ENCODE measurements at places on chromosomes 2 and 18.

DNA sequence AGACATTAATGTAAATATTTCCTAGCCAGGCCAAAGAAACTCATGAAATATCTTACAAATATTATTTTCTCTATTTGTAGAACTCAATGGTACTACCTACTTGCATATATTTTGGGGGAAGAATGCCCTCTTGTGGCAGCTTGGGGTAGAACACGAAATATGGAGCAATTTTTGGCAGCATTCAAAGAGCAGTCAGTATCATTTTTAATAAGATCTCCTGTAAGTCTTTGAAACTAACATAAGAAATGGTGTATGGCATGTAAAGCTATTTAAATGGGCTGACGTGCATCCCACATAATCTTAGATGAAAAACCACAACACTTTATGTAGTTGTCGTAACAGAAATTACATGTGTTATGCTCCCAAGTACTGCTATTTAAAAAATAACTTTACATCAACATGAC is 62.3 kb upstream of the CCDC195 start:
- H3K27ac ChIP-seq: no peak overlapping the region
- no peaks in the 10 kb centered on the region for H3K27me3 ChIP-seq
- no peaks in the 10 kb centered on the region for H3K4me1 ChIP-seq
- H3K36me3 ChIP-seq: peaks cover 13% of the 10 kb centered on the region
- peak; percentile 29 for DNase-seq

DNA sequence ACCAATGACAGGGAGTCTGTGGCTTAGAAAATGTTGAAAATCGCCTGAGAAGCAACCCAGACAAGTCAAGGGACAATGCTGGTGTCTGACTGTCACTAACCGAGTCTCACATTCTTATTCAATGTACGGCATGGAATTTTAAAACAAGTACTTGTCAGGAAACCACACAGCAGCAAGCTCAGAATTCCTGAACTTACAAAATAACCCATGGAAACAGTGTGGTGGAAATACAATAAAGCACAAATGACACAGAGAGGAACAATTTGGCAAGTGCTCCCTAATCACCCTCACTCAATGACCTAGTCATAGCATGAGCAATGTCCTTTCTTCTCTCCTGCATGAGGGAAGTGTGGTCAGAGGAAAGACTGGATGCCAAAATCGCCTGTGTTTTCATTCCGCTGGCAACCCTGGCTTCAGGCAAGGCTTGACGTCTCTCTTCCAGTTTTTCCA is 154.0 kb downstream of the SATB2 start:
- H3K27me3 ChIP-seq: no peaks in the 10 kb centered on the region
- H3K4me3 ChIP-seq: peak overlapping the region; percentile 17
- DNase-seq: peak; percentile 100
- peak overlapping the region; percentile 94 for H3K27ac ChIP-seq

DNA sequence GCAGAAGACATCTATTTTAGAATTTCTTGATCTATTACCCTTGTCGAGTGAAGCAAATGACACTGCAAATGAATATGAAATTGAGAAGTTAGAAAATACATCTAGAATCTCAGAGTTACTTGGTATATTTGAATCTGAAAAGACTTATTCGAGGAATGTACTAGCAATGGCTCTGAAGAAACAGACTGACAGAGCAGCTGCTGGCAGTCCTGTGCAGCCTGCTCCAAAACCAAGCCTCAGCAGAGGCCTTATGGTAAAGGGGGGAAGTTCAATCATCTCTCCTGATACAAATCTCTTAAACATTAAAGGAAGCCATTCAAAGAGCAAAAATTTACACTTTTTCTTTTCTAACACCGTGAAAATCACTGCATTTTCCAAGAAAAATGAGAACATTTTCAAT is 370.4 kb downstream of the XIRP2 start:
- H3K4me1 ChIP-seq: no peaks in the 10 kb centered on the region
- H3K27ac ChIP-seq: no peak overlapping the region
- H3K27me3 ChIP-seq: no peaks in the 10 kb centered on the region
- no peak overlapping the region for H3K4me3 ChIP-seq
- no peaks in the 10 kb centered on the region for H3K36me3 ChIP-seq
- DNase-seq: no peak

DNA sequence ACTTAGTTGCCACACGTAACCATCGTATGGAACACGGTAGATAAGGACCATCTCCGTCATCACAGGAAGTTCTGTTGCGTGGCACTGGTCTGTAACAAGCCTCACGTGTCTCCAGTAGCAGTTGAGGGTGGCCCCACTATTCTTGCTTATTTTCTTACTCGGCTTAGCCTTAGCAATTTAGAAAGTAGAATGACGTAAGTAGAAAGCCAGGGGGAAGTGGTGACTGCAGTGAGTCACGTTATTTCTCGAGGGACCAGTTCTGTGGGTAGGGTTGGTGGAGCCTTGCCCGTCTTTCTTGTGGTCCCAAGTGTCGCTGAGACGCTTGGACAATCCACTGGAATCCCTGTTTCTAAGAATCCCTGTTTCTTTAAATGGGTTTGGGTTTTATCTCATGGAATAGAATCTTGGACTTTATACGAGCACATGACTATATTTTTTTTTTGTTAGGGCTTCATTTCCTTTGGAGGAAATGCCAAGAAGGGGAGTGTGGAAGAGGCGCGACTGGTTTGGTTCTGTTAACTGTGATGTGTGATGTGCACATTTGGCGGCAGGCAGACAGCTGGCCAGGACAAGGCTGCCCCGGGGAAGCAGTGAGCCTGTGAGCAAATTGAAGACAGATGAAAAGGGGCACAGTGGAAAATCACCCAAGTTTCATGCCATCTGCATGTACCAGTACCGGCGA is 96.2 kb downstream of the CABLES1 start:
- H3K36me3 ChIP-seq: no peaks in the 10 kb centered on the region

DNA sequence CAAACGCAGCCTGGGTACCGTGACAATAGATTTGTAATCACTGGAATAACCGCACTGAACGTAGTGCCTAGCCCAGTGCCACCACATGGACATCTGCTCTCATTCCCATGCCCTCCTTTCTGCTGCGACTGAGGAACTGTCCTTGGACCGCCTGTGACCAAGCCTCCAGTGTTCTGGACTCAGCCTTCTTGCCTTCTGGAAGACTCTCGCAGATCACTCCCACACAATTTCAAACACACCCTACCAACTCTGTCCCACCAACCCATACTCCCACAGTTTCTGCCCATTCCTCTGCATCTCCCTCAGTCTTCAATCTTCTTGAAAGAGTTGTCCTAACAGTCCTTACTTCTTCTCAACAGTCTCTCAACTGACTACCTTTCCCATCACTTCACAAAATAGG is 2.1 kb downstream of the RNF149 start:
- H3K27me3 ChIP-seq: no peaks in the 10 kb centered on the region
- peak overlapping the region; percentile 75 for H3K4me3 ChIP-seq
- H3K27ac ChIP-seq: peak overlapping the region; percentile 68
- DNase-seq: no peak
- peaks cover 22% of the 10 kb centered on the region for H3K4me1 ChIP-seq

DNA sequence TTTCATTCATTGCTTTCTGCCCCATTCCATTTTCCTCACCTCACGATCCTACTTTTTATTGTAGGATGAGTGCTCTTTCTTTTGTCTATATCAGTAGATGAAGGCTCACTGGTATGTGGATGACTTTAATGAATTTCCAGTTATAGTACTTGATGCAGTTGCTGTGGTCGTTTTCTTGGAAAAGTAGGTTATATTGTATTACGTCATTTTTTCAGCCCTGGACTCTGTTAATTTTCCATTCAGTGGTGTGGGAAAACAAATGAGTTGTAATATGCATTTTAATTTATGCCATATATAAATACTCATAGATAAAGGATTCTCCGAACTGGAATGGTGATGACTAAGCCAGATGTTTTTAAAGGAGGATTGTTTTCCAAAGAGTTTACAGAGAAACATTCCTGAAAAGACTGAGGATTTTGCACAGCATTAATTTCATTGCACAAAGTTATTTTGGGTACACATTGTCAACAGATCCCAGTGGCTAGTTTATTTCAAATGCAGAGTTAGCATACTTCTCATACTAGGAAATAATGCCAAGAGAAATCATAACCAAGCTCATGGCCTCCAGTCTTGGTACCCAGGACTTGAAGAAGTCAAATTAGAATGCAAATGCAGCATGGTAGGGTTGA is 189.7 kb downstream of the PAX3 start:
- no peak overlapping the region for H3K27ac ChIP-seq
- no peaks in the 10 kb centered on the region for H3K36me3 ChIP-seq
- H3K4me3 ChIP-seq: no peak overlapping the region
- no peaks in the 10 kb centered on the region for H3K4me1 ChIP-seq

GRCh38 chr2:173299764-173300163 is 54.9 kb upstream of the CDCA7 start:
- H3K27me3 ChIP-seq: no peaks in the 10 kb centered on the region
- no peak overlapping the region for H3K4me3 ChIP-seq
- DNase-seq: no peak
- H3K27ac ChIP-seq: no peak overlapping the region
- H3K36me3 ChIP-seq: no peaks in the 10 kb centered on the region

DNA sequence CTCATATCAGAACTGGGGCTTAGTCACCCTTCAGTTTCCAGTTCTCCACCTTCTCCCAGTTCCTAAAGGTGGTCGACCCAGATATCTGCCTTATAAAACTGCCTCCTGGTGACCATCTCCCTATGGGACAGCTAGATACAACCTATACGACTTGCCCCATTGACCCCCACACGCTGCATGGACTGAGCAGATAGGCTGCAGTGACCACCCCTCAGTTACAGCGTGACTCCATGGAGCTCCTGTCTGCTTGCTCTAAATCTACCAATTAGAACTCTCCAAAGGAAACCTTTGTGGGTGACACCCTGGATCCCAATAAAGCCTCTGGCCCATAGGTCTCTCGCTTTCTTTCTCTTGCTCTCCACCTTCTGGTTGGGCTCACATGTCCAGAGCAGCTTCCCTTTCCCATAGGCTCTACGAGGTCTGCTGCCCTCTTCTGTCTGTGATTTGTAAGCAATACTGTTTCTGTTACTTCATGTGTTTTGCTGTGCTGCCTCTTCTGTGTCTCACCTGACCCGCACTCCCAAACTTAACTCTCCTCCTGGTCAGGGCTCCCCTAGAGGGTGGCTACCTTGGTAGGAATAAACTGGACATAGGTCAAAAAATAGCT is 971.3 kb upstream of the FAM98A start:
- no peaks in the 10 kb centered on the region for H3K27me3 ChIP-seq
- H3K4me3 ChIP-seq: no peak overlapping the region
- H3K27ac ChIP-seq: no peak overlapping the region
- H3K36me3 ChIP-seq: no peaks in the 10 kb centered on the region

GRCh38 chr2:119741868-119742267 is 17.9 kb upstream of the PTPN4 start:
- peaks cover 6% of the 10 kb centered on the region for H3K27me3 ChIP-seq
- no peaks in the 10 kb centered on the region for H3K36me3 ChIP-seq
- no peak overlapping the region for H3K27ac ChIP-seq
- peaks cover 3% of the 10 kb centered on the region for H3K4me1 ChIP-seq
- no peak overlapping the region for H3K4me3 ChIP-seq
- DNase-seq: no peak

GRCh38 chr2:223688094-223688835 is 86.1 kb upstream of the SCG2 start:
- no peak overlapping the region for H3K4me3 ChIP-seq
- no peaks in the 10 kb centered on the region for H3K4me1 ChIP-seq
- DNase-seq: no peak
- H3K36me3 ChIP-seq: no peaks in the 10 kb centered on the region
- H3K27me3 ChIP-seq: no peaks in the 10 kb centered on the region
- H3K27ac ChIP-seq: no peak overlapping the region

- H3K4me1 ChIP-seq: no peaks in the 10 kb centered on the region
- peaks cover 2% of the 10 kb centered on the region for H3K36me3 ChIP-seq
- no peak overlapping the region for H3K4me3 ChIP-seq
Measured at GRCh38 chr2:39068299-39069135, 52.3 kb downstream of the SOS1 start.

DNA sequence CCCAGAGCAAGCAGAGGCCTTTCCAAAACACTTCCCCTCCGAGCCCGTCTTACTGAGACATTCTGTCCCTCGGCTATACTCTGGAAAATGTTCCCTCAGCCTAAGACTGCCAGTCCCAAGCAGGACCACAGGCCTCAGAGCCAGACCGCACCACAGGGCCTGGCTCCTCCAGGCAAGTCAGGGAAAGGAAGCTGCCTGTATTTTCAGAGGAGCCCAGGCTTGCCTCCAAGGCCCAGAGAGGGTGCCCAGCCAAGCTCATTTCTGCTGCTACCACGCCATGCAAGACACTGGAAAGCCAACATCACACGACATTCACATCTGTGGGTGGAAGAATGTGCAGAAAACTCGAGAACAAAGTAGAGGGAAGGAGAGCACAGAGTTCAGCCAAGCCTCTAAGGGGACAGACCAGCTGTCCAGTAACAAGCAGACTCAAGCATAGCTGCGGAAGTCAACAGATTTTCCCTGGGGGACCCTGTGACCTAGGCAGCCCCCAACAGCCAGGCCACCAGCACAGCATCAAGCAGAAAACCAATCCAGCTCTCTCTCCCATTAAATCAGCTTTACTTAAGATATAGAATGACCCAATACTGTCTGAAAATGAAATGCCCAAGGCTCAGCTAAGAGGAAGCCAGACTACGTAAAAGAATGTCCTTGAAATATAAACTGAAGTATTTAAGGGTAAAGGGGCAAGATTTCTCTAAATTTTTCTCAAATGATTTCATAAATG is 123.9 kb downstream of the ZFP36L2 start:
- peaks cover 11% of the 10 kb centered on the region for H3K4me1 ChIP-seq
- no peaks in the 10 kb centered on the region for H3K27me3 ChIP-seq
- no peak for DNase-seq
- H3K4me3 ChIP-seq: no peak overlapping the region
- H3K36me3 ChIP-seq: no peaks in the 10 kb centered on the region

- no peak overlapping the region for H3K27ac ChIP-seq
- H3K4me1 ChIP-seq: no peaks in the 10 kb centered on the region
- H3K27me3 ChIP-seq: no peaks in the 10 kb centered on the region
- DNase-seq: no peak
- no peak overlapping the region for H3K4me3 ChIP-seq
Measured at GRCh38 chr2:204289066-204289465, 256.2 kb upstream of the PARD3B start.

DNA sequence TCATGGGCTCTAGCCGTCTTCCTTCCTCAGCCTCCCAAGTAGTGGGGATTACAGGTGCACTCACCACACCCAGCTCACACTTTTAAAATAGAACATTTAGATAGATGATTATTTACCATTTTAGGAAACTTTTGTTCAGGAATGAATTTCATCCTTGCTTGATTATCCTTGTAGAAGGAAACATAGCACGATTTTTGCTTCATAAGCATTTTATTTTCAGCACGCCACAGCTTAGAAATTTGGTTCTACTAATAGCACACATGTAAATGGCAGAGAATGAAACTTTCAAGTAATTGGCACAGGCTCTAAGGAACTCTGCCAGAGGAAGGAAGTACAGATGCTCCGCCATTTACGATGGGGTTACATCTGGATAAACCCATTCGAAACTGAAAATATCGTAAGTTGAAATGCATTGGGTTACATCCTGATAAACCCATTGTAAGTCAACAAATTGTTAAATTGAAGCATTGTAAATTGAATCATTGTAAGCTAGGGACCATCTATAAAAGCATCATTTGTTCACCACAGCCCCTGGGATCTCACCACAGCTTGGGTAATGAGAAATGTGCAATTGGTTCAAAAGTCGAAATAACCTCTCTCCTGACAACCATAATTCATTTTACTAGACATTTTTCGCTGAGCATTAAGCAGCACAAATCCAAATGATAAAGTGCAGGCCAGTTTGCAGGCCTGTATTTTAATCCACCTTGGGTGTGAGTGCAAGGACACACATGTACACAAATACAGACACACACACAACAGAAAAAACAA is 33.2 kb downstream of the FRZB start:
- no peaks in the 10 kb centered on the region for H3K4me1 ChIP-seq
- no peak overlapping the region for H3K4me3 ChIP-seq
- no peak overlapping the region for H3K27ac ChIP-seq
- DNase-seq: no peak
